Right ventricle myocardium superior (tissue), 1 donor: ENCODE measurements at places on chromosomes 4 and X.

- no peak for DNase-seq
Measured at GRCh38 chr4:96497621-96498020, 657.7 kb downstream of the PDHA2 start.

DNA sequence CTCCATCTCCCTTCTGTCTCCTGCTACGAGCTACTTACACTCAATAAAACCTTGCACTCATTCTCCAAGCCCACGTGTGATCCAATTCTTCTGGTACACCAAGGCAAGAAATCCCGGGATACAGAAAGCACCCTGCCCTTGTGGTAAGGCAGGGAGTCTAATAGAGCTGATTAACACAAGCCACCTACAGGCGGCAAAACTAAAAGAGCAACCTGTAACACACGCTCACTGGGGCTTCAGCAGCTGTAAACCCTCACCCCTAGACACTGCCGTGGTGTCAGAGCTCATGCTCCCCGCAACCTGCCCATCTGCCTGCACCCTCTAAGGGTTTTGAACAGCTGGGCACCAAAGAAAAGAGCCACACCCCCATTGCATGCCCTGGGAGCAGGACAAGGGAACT, 755.4 kb upstream of the HTR2C start:
- DNase-seq: no peak

DNA sequence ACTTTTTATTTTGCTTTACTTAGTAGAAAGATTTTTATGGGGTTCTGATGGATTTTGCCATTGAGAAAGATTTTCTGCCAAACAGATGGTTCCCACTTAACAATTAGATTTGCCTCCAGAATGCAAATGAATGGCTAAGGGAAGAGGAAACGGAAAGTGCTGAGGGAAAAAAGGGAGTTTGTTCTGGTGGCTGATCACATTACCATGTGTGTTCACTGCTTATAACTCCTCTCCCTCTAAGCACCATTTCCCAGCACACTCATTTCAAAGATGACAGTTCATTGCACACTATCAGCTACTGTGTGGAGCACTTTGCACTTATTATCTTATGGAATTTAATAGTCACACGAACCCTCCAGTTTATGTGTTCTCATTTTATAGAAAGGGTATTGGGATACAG, 68.0 kb upstream of the GRID2 start:
- no peak for DNase-seq

- DNase-seq: no peak
Measured at GRCh38 chr4:175811228-175811627, 836 bp downstream of the GPM6A start.

DNA sequence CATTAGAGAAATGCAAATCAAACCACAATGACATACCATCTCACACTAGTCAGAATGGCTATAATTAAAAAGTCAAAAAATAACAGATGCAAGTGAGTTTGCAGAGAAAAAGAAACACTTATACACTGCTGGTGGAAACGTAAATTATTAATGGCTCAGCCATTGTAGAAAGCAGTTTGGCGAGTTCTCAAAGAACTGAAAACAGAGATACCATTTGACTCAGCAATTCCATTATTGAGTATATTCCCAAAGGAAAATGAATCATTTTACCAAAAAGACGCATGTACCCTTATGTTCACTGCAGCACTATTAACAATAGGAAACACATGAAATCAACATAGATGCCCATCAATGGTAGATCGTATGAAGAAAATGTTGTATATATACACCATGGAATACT, 75.0 kb downstream of the NAA11 start:
- DNase-seq: no peak
